ENCODE measurements at places on chromosomes 16 and 17.

DNA sequence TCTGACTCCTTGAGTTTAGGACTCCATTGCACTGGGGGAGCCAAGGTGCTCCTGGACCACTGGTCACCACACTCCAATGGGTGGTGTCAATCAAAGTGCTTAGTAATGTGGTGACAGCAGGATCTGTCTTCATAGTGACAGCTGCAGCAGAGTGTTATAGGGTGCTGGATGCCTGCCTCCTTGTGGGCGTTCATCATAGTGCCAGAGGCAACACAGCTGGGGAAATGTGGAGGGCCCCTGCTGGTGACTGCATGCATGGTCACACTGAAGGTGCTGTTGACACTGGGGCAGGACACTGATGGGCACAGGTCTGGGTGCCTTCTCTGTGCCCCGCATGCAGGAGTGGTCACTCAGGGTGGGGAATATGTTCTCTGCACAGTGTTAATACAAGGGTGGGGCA lies 177.5 kb upstream of the CDH8 start:
- DNase-seq, result no peak

DNA sequence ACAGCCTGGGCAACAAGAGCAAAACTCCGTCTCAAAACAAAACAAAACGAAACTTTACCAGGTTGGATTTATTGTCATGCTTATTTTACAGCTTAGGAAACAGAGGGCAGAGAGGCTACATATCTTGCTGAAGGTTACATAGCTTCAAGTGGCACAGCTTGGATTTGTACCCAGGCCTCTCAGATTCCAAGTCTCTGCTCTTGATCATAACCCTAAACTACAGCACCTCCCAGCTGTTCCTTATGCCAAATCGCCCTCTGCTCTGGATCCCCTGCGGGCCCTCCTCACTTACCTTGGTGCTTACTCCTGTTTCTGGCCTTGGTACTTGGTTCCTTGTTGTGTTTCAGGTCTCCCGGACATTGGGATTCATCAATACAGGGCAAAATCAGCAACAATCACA lies 11.7 kb upstream of the CUEDC1 start:
- no peak for DNase-seq

- DNase-seq, result no peak
Measured at GRCh38 chr16:87196231-87196630, 121.0 kb downstream of the C16orf95 start.

DNA sequence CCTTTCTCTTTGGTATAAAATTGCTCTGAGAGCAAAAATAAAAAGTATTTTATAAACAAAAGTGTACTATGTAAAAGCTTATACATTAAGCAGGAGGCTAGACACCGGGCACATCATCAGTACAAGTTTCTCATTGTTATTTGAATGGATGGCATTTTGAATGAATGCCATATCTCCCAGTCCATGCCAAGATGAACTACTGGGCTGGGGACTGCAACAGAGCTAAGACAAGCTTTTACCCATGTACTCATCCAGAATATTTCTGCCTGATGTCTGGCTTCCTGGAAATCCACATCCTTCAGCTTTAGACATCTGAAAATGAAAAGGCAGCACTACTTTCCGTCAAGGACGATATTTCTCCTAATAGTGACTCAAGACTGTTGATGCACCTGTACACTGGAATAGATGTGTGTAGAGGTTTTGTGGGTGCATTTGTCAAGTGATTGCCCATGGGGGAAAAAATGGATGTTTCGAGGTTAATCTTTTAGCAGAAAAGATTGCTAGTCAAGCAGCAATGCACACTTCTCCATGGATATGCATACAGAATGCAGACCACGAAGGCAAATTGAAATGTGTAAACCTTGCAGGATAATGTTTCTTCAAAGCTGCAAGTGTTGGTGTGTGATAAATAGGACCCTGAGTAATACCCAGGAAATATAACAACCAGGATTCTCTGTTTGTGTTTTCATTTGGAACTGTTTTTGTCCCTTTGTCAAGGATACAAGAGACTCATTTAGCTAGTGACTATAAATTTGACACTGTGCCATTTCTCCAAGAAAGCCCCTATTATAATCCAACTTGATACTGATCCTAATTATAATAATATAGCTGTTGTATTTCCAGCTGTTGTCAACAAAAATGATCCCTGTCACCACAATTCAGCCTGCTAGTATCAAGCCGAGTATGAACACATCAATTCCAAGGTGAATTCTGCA lies 173.8 kb downstream of the CDH8 start:
- DNase-seq, result no peak

DNA sequence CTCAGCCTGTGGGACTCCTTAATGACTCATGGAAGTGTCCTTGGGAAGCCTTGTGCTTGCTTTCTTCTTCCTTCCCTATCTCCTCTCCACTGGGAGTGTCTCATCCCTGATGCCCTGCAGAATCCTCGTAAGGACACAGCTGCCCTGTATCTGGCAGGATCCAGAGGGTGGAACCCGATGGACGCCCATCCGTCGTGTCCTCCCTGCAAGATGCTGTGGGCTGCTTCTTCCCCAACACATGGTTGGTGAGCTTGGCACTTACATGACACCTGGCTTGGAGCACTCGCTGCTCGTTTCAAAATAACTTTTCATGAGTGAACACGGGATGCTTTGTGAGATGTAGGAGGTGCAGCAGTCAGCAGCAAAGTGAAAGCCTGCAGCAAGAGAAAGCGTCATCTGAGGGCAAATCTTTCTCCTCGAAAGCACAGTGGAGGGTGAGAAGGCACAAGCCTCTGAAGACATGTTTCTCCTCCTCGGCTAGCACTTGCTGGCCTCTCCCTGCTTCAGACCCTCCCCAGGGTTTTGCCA lies 3.3 kb downstream of the CCL15 start:
- DNase-seq, result no peak

DNA sequence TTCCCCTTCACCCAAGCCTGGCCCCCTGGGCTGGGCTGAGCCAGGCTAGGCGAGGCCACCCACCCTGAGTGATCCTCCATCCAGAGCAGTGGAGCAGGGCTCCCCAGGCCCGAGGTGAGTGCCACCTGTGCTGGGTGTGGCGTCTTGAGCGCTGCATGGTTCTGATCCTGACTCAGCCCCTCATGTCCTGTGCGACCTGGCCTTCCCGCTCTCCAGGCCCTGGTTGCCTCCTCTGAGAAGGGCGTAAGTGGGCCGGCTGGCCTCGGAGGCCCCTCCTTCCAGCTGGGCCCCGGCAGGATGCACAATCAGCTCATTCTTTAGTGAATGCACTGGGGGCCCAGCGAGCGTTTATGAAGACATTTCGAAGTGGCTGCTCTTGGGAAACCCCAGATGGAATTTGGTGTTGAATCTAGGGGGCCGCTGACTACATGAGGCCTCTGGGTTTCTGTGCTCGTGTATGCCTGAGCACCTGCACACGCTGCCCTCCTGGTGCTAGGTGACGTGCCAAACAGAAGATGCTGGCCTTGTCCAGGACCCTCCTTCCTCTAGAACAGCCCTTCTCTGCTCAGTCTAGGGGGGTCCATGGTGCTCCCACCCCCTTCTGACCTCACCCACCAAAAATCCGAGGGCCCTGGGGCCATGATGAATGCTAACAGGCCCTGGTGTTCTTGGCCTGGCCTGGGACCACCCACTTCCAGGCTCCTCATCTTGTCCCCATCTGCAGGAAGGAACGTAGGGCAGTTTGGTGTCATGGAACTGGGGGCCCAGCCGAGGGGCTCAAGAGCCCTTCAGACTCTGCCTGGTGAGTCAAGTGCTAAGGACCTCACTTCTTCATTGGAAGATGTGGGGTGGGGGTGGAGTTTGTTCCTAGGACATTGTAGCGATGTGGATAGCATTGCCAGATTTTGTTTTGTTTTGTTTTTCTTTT lies 3.6 kb upstream of the TMEM92 start:
- DNase-seq, result no peak

DNA sequence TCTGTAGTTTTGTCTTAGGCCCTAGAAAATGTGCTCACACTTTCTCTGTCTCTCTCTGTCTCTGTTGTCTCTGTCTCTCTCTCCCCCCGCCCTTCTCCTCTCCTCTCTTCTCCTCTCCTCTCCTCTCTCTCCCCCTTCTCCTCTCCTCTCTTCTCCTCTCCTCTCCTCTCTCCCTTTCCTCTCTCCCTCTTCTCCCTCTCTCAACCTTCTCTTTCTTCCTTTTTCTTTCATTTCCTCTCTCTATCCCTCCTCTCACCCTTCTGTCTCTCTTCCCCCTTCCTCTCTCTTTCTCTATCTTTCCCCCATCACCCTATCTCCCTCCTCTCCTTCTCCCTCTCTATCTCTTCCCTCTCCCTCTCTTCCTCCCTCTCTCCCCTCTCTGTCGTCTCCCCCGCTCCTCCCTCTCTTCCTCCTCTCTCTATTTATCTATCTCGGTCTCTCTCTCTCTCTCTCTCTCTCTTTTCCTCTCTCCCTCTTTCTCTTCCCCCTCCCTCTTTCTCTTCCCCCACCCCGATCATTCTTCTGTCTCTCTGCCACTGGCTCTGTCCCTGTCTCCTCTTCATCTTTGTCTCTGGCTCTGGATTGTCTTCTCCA lies 107.2 kb upstream of the C16orf82 start:
- no peak for DNase-seq

DNA sequence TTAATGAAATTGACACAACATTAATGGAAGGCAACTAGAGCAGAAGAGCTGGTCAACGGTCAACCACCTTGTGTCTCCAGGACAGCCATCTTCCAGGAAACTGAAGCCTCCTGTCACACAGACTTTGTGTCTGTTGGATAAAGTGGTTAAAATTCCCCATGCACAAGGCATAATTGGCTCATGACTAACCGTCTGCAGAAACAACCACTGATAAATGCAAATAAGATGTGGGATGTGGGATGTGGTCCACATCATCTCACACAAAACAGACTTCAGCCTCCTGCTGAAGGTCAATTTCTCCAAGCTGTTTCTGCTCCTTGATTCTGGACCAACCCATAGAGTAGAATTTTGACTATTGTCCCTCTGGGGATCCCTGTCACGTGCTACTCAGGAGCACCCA lies 26.9 kb upstream of the XYLT1 start:
- no peak for DNase-seq

DNA sequence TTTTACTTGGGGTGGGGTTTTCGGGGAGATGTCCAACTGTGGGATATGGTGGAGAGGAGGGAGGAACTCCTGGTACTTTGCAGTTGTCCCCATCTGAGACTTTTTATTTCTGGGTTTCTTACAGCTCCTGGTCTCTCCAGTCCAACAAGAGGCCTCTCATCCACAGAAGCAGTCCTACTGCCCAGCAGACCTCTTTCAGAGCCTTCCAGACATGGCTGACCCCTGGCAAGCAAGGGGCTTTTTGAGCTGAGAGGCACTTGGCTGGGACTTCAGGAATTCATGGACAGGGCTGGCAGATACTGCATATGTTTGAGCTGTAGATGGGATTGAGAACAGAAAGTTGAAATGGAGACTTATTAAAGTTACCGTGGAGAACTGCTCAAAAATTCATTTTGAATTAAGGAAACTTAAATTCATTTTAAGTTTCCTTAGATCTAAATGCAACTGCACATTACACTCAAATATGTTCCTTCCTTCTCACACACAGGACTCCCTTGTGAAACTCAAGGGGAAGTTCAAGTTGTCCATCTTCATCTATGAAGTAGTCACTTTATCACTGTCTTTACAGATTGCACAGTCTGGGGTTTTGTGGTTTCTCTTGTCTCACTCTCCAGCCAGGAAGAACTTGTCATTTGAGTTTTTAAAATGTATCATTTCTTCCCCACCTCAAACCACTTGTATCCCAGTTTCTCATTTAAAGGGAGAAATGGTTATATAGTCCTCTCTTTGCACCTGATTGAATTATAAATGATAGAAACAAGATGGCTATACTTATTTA lies 1.1 kb downstream of the LASP1NB start:
- no peak for DNase-seq

DNA sequence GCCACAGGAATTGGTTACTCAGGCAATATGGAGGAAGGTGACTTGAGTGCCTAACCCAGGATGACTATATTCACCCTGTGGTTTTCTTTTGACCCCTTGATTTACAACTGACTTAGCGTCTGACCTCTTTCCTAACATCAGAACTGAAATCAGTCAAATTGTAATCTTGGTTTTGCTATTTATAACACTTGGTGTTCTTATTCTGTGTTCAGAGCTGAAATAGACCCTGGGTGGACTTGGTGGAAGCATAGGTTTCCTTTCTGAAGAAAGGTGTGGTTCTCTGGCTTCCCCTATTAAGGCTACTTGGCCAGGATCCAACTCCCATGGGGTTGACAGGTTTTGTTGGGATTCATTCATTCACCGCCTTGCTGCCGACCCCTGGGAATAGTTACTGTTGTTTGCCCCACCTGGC lies 80.8 kb downstream of the CLEC16A start:
- no peak for DNase-seq

DNA sequence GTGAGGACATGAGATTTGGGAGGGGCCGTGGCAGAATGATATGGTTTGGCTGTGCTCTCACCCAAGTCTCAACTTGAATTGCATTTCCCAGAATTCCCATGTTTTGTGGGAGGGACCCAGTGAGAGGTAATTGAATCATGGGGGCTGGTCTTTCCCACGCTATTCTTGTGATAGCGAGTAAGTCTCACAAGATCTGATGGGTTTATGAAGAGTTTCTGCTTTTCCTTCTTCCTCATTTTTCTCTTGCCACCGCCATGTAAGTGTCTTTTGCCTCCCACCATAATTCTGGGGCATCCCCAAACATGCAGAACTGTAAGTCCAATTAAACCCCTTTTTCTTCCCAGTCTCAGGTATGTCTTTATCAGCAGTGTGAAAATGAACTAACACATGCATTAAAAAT lies 40.6 kb downstream of the CCT6B start:
- DNase-seq, result no peak

DNA sequence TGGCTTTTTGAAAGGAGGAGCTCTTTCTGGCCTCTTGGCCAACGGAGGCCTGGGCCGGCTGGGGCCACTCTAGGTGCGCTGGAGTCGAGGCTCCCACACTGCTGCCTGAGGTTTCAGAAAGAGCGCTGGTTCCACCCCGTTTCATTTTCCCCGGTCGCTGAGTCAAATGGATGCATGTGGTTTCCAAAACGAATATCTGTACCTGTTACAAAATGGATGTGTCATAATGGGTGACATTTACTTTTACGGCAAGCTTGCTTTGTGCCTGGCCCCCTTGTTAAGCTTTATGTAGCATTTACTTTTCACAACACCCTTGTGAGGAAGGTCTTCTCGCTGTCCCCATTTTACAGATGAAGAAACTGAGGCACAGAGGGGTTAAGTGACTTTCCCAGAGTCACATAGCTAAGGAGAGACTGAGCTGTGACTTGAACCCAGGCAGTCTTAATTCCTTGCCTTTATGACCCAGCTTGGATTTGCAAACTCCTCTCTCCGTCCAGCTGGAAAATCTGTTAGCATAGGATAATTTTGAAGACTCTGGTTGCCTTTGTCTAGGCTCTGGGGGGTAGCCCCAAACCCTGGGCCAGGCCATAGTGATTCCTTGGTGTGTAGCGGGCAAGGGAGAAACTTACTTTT lies 10.6 kb downstream of the KSR1 start:
- DNase-seq, result no peak

- DNase-seq, result no peak
Measured at GRCh38 chr16:72051818-72052217, 2.5 kb upstream of the HP start.

- DNase-seq, result no peak
Measured at GRCh38 chr16:50015631-50016030, 9.4 kb upstream of the CNEP1R1 start.
